ENCODE measurements at places on chromosomes 11 and 22.

- DNase-seq = no peak
Measured at GRCh38 chr11:97786961-97787360, 1233.8 kb upstream of the CNTN5 start.

- peak; percentile 26 for DNase-seq
Measured at GRCh38 chr11:94148189-94148588, 19.5 kb downstream of the PANX1 start.

GRCh38 chr11:131354251-131354701, 16.1 kb upstream of the NTM start:
- DNase-seq = no peak

DNA sequence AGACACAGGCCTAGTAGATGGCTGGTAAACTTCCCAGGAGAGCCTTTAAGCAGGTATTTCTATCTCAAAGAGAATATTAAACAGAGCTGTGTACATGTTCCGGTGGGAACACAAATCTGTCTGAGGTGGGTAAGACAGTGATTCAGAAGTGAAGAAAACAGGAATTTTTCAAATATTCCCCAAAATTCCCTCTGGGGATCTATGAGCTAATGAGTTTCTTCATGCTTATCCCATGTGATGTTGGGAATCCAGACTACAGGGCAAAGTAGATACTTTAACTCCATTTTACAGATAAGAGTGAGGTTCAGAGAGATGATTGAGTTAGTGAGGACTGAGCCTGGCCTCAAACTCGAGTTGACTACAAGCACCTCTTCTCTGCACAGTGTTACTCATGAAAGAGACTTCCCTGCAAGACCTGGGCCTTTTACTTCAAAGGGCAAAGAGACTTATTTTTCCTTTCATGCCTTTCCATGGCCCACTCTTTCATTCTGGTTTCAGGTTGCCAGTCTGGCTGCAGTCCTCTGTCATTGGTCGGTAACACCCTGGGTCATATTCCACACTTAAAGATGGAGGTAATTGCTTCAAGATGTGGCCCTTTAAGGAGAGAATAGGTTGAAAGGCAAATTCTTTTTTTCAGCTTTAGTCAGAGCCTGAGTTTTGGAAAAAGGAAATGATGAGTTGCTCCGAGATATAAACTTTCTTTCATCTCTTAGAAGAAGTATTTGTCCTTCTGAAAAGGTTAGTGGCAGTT, 70.1 kb downstream of the CYB5R2 start:
- no peak for DNase-seq

DNA sequence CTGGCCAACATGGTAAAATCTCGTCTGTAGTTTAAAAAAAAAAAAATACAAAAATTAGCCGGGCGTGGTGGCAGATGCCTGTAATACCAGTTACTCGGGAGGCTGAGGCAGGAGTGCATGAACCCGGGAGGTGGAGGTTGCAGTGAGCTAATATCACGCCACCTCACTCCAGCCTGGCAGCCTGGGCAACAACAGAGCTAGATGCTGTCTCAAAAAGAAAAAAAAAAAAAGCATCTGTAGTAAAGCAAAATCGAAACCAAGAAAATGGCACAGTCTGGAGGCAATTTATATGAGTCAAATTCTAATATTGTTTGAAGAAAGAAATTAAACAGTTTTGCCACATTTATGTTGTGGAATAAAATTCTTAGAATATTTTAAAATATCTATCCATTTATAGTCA, 365.0 kb upstream of the CHORDC1 start:
- no peak for DNase-seq

GRCh38 chr22:48820481-48821345, 1007.0 kb downstream of the BRD1 start:
- no peak for DNase-seq

GRCh38 chr22:42500836-42501179, 18.8 kb downstream of the RRP7A start:
- no peak for DNase-seq

DNA sequence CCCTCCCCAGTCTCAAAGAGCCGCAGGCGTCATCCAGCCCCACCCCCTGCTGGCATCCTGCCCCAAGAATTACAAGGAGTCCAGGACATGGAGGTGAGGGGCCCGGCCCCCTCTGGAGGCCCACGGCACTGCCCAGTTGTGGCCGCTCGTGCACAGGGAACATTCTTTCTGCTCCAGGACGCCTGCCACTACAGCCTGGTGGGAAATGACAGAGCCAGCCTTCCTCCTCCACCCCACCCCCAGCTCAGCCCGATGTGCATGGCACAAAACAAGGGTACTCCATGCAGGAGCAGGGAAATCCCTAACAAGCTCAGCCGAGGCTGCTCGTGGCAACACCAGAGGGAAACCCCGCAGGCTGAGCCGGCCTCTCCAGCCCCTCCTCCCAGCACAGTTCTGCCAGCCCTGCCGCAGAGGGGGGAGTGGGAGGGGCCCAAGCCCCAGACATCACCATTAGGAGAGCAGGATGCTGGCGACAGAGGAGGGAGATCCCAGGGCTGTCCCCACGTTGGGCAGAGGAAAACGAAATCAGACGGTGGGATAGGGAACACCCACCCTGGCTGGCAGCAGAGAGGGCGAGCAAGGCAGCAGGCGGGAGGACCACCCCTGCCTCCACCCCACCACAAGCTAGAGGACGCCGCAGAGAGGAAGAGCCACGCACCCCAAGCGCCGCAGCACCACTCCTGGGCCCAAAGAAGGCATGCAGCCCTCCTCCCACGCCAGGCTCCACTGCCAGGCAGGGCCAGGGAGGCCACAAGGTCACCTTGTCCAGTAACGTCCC, 10.0 kb downstream of the IGSF9B start:
- DNase-seq = no peak

DNA sequence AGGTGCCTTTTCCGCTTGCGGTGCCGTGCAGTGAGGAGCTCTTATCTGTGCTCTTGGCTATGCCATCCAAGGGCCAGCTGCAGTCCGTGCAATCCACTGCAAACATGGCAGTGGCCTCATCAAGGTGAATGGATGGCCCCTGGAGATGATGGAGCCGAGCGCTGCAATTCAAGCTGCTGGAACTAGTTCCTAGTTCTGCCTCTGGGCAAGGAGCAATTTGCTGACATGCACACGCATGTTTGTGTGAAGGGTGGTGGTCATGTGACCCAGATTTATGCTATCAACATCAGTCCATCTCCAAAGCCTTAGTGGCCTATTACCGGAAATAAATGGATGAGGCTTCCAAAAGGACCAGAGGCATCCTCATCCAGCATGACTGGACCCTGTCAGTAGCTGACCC, 3.1 kb upstream of the EHD1 start:
- DNase-seq = no peak

DNA sequence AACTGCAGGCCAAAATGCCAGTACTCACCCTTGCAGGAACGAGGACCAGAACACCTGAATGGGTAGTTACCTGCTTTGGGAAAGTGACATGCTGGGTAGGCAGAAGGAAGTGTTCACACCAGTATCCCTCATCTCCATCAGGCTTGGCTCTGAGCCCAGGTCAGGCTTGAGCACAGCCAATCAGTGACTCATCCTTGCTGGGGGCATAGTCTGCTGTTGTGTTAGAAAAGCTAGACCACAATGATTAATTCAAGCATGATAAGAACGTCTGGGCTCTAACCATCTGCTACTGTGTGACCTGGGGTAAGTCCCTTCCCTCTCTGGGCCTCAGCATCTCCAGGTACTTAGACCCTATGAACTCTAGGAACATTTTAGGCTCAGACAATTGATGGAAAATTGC, 450.4 kb downstream of the MIAT start:
- peak; percentile 89 for DNase-seq

DNA sequence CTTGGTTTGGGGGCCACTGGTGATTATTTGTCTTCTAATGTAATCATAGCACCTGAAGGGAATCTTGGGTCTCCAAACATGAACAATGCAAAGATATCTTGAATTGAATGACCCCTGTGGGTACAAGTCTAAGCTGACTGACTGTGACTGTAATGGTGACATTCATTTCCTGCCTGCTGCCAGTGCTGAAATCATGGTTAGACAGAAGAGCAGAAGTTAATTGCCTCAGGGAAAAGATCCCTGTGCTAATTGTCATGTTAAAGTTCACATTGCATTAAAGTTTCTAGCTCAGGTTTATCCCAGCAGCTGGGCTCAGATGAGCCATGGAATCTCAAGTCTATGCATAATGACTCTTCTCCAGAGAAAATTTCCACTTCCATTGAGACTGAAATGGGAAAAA, 772.0 kb downstream of the ETS1 start:
- DNase-seq = no peak

- peak; percentile 78 for DNase-seq
Measured at GRCh38 chr11:11916981-11917399, 75.2 kb downstream of the USP47 start.

- no peak for DNase-seq
Measured at GRCh38 chr22:47299863-47300697, 537.6 kb downstream of the TBC1D22A start.

DNA sequence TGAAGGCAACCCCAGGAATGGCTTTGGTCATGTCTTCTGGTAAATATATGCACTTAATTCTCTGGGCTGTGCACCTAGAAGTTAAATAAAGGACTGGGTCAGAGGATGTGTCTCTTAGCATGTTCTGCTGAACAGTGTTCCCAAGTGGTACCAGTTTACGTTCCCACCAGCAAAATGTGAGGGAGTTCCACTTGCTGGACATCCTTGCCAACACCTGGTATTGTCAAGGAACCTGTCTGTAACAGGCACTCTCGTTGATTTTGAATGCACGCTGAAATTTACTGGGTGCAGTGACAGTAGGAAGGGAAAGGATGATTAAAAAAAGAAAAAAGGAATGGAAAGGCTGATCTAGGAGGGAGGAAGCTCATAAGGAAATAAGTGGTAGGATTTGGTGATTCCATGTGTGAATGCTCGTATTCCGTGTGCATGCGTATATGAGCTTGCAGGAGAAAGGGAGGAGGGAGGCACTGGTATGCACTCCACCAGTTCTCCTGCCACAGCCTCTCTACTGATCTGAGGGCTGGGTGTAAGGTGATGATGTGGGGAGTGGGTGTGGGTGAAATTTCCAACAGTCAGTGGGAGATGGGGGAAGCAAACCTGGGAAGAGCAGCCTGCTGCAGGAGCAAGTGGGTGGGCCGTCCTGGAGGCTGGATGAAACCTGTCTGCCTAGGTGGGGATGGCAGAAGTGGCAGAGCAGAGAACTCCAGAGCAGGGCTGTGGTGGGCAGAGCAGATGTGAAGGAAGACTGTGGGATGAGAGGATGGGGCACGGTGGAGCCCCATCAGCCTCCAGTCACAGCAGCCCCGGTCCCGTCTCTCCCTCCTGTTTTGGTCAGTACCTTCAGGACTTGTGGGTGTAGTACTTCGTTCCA, 15.0 kb downstream of the MED15 start:
- no peak for DNase-seq

DNA sequence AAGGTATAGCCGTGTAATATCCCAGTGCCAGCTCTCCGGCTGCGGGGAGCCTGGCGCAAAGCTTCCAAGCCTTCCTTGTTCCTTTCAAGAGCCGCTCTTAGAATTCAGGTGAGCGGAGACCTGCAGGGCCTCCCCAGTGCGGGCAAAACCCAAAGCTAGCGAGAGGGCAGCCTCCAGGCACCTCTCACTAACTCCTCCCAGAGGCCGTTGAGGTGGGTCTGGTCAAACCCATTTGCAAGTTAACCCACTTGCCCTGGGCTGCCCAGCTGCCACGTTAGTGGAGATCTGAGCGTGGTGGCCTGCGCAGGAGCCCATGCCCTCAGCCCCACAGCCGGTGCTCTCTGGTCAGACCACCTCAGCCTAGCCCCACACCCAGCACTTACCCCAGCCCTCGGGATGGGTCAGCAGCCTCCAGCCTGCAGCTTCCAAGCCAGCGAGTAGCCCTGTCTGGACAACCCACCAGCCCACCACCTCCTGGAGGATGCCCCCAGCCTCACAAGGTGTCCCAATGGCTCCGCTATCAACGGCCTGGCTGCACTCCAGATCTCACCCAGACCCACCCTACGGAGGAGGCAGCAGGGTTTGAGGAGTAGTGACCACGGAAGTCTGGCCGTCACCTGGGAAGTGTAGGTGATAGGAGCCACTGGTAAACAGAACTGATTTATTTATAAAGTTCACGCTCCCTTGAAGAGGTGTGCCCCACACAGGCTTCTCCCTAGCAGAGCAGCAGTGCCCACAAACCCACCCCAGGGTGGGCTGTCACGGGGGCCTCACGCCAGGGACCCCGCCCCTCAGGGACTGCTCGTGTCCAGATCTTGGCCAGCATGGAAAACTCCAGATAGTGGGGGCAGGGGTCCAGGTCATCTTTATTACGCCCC, 2.3 kb downstream of the ASCL2 start:
- no peak for DNase-seq

DNA sequence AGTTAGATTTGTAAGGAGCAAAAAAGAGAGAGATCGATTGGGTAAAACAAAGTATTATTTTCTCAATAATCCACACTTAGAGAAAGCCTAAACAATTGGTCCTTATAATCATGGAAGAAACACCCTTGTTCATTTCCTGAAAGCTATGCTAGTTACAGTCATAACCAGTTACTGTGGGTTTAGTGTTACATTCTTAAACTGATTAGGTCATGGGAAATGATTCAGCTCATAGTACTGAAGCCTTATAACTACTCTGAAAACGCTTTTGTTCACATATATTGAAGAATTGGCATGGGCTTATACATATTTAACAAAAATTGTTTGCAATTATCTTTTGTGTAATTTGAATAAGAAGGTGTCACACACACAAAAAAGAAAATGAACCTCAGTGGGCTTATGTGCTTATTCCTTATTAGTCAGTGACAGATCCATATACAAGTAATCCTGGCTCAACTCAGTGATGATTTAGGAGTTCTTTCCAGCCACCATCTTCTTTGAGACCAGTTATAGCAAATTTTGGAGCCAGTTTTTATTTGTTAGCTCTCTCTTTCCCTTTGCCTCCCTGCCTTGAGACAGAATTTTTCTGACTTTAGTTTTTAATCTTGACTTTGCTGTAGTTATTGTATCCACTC, 198.5 kb upstream of the CTSC start:
- peak; percentile 96 for DNase-seq

GRCh38 chr11:46669711-46670139, 30.7 kb downstream of the ARHGAP1 start:
- DNase-seq = peak; percentile 24

GRCh38 chr11:68413591-68413999, 47.0 kb upstream of the PPP6R3 start:
- no peak for DNase-seq

DNA sequence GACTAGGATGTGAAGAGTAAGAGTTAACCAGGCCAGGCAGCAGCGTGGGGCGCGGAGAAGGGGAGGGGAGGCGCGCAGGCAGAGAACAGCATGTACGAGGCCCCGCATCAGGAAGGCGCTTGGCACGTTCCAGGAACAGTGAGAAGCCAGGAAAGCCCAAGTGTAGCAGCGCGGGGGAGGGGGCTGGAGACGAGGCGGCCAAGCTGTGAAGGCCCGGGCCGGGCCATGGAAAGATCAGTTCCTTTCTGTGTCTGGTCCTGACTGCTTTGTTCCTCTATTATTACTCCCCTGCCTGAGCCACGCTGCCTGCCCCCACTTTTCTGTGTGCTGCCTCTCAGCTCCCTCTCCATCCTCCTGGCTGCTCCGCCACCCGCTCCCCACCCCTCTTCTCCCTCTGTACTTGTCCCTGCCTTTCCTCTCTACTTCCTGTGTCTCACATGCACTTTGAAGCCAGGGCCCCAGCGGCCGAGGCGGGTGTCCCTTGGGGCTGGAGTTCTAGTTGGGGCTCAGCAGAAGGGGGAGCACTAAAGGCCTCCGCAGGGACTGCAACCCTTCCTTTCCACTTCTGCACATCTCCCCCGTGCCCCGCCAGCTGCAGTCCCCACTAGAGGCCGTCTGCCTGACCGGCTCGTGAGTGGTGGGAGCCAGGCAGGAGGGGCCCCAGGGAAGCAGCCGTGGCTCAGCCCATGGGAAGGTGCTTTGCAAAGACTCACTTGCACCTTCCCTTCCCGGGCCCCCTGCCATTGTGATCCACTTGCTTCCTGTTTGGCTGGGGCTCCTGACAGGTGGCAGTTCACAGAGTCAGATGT, 63.7 kb downstream of the PRDM11 start:
- no peak for DNase-seq

Measured in ELR (cell line).